Mesothelial cell of epicardium (in vitro differentiated cells): ENCODE measurements at places on chromosomes 4 and X. TPM values are rescaled to one million over a fixed set of nuclear protein-coding genes. Genes with fewer than 3 reads are reported as not detected.

GNL3L gene
- 41.3 to 45.0 TPM (median 42.0 TPM) in 3 replicates for total RNA-seq

GIMD1 gene
- total RNA-seq: not detected in 3 replicates

- H3K4me1 ChIP-seq: peaks cover 15% of the 10 kb centered on the region
- H3K36me3 ChIP-seq: peaks cover 2% of the 10 kb centered on the region
- H3K27me3 ChIP-seq: no peaks in the 10 kb centered on the region
- H3K4me3 ChIP-seq: no peak overlapping the region
- peak overlapping the region; percentile 70 for H3K27ac ChIP-seq
- DNase-seq: no peak
Observed at GRCh38 chrX:9562851-9563250, 98.0 kb downstream of the TBL1X start.

- H3K36me3 ChIP-seq: no peaks in the 10 kb centered on the region
- no peak overlapping the region for H3K4me3 ChIP-seq
- DNase-seq: no peak
- H3K27me3 ChIP-seq: no peaks in the 10 kb centered on the region
Observed at GRCh38 chrX:109826954-109827708, 94.1 kb upstream of the ACSL4 start.

DNA sequence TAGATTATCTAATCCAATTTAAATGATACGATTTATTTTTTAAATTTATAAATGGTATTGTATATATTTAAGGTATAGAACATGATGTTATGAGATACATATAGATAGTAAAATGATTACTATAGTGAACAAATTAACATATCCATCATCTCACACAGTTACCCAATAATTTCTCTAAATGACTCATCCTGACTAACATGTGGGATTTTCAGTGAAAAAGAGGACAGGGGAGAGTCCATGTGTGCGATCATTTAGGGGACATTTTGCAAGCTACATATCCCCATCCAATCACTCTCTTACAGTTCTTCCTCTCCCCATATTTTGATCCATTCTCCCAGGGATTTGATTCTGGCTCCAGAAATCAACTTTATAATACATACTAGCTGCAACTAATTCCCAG lies 88.2 kb downstream of the ABCB7 start:
- H3K4me1 ChIP-seq: peaks cover 4% of the 10 kb centered on the region
- peaks cover 4% of the 10 kb centered on the region for H3K36me3 ChIP-seq
- no peak overlapping the region for H3K27ac ChIP-seq
- DNase-seq: no peak
- H3K4me3 ChIP-seq: no peak overlapping the region
- no peaks in the 10 kb centered on the region for H3K27me3 ChIP-seq

DNA sequence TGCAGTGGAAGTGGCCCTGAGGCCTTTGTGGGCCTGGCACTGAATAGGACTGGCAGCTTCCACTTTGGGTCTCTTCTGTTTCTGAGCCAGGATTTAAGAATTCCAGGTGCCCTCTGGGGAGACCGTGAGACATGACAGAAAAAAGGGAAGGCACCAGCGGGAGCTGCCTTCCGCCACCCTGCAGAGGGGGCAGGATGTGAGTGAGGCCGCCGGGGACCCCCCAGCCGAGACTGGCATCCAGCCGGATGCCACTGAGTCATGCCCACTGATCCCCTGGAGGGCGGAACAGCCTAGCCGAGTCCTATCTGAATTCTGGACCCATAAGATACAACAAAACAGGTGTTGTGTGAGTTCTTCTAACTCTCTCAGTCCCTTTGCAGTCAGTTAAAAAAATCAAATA lies 41.3 kb downstream of the C4orf50 start:
- H3K27ac ChIP-seq: no peak overlapping the region
- no peak overlapping the region for H3K4me3 ChIP-seq
- H3K36me3 ChIP-seq: no peaks in the 10 kb centered on the region
- no peaks in the 10 kb centered on the region for H3K4me1 ChIP-seq
- peaks cover 46% of the 10 kb centered on the region for H3K27me3 ChIP-seq
- no peak for DNase-seq

DNA sequence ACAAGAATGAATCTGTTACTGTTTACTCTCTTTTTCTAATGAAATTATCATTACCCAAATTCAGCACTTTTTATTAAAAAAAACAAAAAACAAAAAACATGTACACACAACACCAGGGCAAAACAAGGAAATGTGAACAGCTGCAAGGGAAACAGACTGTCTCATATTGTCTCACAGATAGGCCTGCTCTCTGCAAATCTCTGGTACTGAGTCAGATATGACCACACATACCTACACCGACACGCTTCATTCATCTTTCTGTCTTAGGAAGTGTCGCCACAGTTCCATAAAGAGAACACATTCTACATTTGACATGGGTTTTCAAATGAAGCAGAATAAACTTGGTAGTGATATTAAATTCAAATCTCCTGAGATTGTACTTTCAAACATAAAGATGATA lies 92.2 kb upstream of the GPR34 start:
- peaks cover 5% of the 10 kb centered on the region for H3K36me3 ChIP-seq
- H3K4me1 ChIP-seq: no peaks in the 10 kb centered on the region
- no peak for DNase-seq
- no peak overlapping the region for H3K27ac ChIP-seq
